Upper lobe of left lung (tissue), 6 donors: ENCODE measurements at places on chromosomes 12 and 14.

DNA sequence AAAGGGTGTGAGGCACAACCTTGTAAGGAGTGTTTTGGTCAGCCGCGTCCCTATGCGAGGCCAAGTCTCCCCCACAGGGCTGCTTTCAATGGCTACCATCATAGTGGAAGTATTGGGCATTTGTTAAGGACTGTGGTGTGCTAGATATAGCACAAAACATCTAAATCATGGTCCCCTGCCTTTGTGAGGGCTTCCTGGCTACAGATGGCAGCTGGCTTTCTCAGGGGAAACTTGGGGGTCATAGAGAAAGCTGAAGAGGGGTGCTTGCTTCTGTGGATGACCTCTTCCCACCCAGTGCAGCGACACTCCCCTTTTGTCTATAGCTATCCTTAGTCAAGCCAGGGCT lies 315.8 kb downstream of the ZFP36L1 start:
- no peak for DNase-seq

DNA sequence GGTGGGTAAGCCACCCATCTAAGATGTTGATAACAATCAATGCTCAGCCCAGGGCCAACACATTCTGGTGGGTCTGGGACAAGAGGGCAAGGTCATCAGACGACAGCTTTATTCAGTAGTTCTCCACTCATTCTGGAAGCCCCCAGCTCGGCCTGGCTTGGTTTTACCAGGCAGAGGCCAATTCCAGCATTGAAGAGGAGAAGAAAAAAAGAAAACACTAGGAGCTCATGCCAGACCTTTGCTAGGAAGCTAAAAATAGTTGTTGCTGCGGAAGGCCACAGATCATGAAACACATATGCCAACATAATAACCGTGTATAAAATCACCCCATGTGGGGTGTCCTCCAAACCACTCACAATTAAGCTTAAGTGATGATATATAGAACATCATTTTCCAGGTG lies 44.4 kb downstream of the CCDC60 start:
- DNase-seq = no peak

DNA sequence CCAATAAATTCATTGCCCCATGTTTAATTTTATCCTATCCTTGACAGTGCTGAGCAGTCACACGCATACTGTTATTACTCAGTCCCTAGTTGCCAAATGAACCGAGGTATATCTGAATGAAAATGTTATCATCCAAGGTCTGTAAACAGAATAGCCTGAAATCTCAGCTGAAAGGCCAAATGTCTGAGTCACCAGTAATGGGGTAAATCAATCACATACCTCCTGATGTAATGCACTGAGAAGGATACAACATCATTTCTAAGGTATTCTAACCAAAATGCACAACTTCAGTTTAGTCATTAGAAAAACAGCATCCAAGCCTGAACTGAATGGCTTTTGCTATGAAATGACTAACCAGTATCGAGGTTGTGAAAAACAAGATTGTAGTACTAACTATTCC lies 228.6 kb downstream of the DPF3 start:
- no peak for DNase-seq

GRCh38 chr12:40499856-40500255 lies 192.4 kb upstream of the CNTN1 start:
- DNase-seq = no peak

DNA sequence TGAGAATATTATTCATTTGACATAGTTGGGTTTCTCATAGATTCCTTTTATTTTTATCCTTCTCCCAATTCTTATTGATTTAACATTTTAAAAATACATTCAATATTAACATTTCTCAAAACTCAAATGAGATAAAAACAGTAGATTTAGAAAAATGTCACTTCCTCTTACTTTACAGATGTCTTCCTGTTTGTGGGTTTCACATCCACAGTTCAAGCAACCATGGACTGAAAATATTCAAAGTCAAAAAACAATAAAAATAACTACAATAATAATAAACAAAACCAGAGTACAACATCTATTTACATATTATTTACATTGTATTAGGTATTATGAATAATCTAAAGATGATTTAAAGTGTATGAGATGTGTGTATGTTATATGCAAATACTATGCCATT lies 111.3 kb upstream of the SLC16A7 start:
- DNase-seq = no peak

DNA sequence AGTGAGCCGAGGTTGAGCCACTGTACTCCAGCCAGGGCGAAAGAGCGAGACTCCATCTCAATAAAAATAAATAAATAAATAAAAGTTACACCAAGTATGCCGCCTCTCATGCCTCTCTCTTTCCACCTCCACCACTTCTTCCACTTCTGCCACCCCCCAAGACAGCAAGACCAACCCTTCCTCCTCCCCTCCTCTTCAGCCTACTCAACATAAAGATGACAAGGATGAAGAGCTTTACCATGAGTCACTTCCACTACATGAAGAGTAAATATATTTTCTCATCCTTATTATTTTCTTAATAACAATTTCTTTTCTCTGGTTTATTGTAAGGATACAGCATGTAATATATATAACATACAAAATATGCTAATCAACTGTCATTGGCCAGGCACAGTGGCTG lies 3.6 kb upstream of the TMED2 start:
- no peak for DNase-seq

DNA sequence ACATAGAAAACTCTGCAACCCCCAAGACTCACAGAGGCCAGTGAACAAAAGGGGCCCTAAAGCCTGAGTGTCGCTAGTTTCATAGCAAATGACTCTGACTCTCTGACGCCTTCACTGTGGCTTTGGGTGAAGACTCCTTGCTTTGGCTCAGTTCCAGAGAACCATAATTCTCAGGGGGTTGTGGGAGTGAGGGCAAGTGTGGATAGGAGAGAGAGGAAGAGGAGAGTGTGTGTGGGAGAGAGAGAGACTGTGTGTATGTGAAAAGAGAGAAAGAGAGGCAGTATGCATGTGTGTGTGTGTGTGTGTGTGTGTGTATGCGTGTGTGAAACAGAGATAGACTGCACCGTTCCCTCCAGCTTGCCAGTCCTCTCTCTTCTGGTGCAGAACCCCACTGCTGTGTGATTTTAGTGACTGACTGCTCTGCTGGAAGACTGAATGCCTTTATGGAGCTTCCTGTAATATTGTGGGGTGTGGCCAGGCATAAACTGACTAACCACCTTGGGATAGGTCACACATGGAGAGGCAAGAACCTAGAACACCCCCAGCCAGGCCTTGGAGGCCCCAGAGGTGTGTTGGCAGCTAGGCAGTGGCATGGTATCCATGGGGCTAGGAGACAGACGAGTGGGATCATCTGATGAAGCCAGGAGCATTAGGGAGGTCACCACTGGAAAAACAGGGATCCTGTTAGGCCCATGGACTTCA lies 45.9 kb upstream of the STXBP6 start:
- DNase-seq = no peak

DNA sequence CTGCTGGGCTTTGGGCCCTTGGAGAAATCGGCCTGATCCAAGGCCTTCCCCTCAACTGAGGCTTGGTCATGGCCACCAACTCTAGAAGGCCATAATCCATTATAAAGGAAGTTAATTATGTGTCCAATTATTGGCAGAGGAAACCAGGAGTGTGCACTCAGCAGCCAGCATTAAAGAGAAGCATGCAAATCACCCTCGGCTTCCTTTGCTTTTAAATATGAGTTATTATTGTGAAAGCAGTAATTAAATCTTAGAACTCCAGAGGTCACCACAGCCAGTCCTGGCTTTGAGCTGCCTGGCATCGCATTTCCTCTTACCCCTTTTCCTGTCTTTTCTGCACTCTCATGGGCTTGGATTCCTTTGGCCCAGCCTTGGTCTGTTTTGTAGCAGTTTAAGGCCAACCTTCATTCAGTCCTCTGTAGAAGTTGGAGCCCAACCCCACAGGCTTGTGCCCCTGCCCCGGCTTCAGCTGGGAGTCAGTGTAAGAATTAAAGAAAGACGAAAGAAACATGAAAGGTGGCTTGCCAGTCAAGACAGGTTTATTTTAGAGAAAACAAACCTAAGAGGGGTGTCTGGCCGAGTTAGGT lies 14.7 kb upstream of the KRT86 start:
- DNase-seq = no peak

- DNase-seq = no peak
These were observed 207.6 kb downstream of the CHST11 start for GRCh38 chr12:104664351-104664750.
